ENCODE measurements at places on chromosomes 4 and X.

- no peaks in the 10 kb centered on the region for H3K36me3 ChIP-seq
- H3K27ac ChIP-seq = no peak overlapping the region
- no peak for DNase-seq
- peaks cover 7% of the 10 kb centered on the region for H3K27me3 ChIP-seq
Measured at GRCh38 chr4:104868533-104868932, 278.1 kb upstream of the TET2 start.

DNA sequence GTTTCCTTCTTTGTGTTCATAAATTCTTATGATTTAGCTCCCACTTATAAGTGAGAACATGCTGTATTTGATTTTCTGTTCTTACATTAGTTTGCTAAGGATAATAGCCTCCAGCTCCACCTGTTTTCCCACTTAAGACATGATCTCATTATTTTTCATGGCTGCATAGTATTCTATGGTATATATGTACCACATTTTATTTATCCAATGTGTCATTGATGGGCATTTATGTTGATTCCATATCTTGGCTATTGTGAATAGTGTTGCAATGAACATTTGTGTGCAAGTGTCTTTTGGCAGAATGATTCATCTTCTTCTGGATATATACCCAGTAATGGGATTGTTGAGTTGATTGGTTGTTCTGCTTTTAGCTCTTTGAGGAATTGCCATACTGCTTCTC, 1234.8 kb downstream of the ADGRL3 start:
- H3K27ac ChIP-seq = no peak overlapping the region
- no peak overlapping the region for H3K4me3 ChIP-seq
- peaks cover 9% of the 10 kb centered on the region for H3K36me3 ChIP-seq
- no peaks in the 10 kb centered on the region for H3K4me1 ChIP-seq
- no peaks in the 10 kb centered on the region for H3K27me3 ChIP-seq
- no peak for DNase-seq

- no peaks in the 10 kb centered on the region for H3K27me3 ChIP-seq
- DNase-seq = no peak
- H3K4me3 ChIP-seq = no peak overlapping the region
Measured at GRCh38 chr4:133929531-133930239, 271.9 kb downstream of the PABPC4L start.

DNA sequence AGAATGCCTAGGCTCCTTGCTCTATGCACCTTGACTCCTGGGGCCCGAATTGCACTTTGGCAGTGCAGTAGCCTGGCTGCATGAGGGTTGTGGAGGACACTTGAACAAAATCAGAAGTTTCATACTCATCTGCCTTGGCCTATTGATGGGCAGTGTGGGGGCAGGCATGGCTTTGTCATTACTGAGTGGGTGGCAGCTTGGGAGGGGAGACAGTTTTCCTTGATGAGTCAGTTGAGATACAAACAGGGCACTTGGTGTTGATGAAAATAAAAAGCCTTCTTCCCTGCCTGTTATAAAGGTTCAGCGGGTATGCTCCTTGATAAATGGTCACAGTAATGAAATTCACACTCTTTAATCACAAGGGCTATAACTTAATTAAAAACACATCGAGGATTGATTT, 126.8 kb upstream of the MAMLD1 start:
- no peak for DNase-seq
- no peak overlapping the region for H3K4me3 ChIP-seq
- peaks cover 8% of the 10 kb centered on the region for H3K27me3 ChIP-seq
- no peaks in the 10 kb centered on the region for H3K4me1 ChIP-seq
- H3K36me3 ChIP-seq = no peaks in the 10 kb centered on the region

DNA sequence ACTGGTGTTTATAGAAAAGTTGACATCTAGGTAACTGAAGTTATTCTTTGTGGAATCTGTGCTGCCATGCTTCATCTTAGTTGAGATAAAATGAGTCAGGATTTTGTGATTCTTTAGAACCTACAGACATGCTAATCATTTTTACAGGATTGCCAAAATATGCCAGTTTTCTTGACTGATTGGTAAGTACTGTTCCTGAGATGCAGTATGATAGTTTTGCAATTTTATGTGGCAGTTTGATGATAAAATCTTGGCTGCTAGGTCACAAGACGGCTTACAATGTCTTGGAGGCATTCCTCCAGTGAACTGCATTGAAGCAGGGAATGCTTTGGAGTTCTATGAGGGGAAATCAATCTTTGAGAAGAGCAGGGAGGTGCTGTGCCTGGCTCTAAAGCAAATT, 104.4 kb upstream of the ESX1 start:
- H3K4me1 ChIP-seq = no peaks in the 10 kb centered on the region
- H3K36me3 ChIP-seq = no peaks in the 10 kb centered on the region
- no peak overlapping the region for H3K4me3 ChIP-seq
- DNase-seq = no peak

DNA sequence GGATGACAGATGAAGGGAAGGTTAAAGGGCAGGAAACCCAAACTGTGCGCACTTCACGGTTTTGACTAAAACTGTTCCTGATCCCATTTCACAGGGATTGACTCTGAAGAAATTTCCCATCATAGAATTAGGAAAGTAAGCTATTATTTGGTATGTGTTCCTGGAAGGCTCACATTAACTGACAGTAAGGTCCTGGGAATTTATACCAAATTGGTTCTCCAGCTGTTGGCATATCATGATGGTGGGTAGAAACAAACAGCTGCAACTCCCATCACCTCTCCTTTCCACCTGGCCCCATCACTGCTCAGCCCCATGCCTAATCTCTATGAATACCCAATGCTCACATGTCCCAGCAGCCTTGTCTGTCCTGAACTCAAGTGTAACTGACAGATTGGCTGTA, 121.2 kb downstream of the GPC3 start:
- no peak for DNase-seq
- no peak overlapping the region for H3K27ac ChIP-seq
- H3K4me3 ChIP-seq = no peak overlapping the region
- no peaks in the 10 kb centered on the region for H3K36me3 ChIP-seq

- peaks cover 4% of the 10 kb centered on the region for H3K36me3 ChIP-seq
- H3K4me1 ChIP-seq = peaks cover 40% of the 10 kb centered on the region
- peak overlapping the region; percentile 62 for H3K27ac ChIP-seq
- H3K4me3 ChIP-seq = no peak overlapping the region
- H3K27me3 ChIP-seq = no peaks in the 10 kb centered on the region
- no peak for DNase-seq
Measured at GRCh38 chr4:726235-726787, 20.7 kb downstream of the PCGF3 start.

DNA sequence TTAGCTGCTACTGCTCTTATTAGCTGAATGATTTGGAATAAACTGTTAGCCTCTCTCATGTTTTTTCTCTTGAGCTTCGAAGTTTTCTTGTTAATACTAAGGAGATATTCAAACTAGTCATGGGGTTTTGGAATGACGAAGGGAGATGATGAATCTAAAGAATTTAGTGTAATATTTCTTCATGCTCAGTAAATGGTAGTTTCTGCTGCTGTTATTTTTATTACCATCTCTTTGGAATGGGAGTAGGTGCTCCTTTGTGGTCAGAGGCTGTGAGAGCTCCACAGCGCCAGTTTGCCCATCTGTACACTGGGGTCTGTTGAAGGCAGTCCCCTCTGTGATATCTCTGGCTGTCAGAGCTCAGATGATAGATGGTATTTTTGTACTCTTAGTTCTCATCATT, 33.7 kb downstream of the HTT start:
- no peak overlapping the region for H3K27ac ChIP-seq
- peaks cover 9% of the 10 kb centered on the region for H3K4me1 ChIP-seq
- no peak for DNase-seq
- peaks cover 14% of the 10 kb centered on the region for H3K36me3 ChIP-seq

GRCh38 chr4:147638942-147639341, 21.7 kb downstream of the TMEM184C start:
- H3K4me3 ChIP-seq = no peak overlapping the region
- peaks cover 18% of the 10 kb centered on the region for H3K4me1 ChIP-seq
- no peak overlapping the region for H3K27ac ChIP-seq
- peaks cover 25% of the 10 kb centered on the region for H3K36me3 ChIP-seq
- no peak for DNase-seq

DNA sequence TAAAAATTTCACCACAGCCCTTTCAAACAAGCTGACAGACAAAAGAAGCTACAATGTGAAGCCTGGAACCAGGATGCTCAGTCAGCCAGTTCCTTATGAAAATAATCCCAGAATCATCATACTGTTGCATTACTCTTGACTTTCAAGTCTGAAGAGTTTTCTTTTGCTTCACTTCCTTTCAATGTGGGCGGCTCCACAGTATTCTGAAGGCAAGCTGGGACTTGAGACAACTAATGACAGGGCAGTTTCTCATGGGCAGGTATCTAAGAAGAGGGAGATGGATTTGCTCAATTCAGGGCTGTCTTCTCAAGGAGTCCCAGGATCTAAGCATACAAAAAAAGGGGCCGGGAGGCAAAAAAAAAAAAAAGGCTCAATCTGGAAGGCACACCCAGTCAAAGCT, 173.4 kb downstream of the PAPSS1 start:
- no peaks in the 10 kb centered on the region for H3K27me3 ChIP-seq
- H3K27ac ChIP-seq = no peak overlapping the region
- DNase-seq = no peak

- H3K27ac ChIP-seq = no peak overlapping the region
- peak overlapping the region; percentile 91 for H3K4me3 ChIP-seq
- peaks cover 37% of the 10 kb centered on the region for H3K36me3 ChIP-seq
- no peaks in the 10 kb centered on the region for H3K27me3 ChIP-seq
- no peak for DNase-seq
- H3K4me1 ChIP-seq = peaks cover 53% of the 10 kb centered on the region
Measured at GRCh38 chrX:45762699-45763647, 562.3 kb upstream of the DIPK2B start.

DNA sequence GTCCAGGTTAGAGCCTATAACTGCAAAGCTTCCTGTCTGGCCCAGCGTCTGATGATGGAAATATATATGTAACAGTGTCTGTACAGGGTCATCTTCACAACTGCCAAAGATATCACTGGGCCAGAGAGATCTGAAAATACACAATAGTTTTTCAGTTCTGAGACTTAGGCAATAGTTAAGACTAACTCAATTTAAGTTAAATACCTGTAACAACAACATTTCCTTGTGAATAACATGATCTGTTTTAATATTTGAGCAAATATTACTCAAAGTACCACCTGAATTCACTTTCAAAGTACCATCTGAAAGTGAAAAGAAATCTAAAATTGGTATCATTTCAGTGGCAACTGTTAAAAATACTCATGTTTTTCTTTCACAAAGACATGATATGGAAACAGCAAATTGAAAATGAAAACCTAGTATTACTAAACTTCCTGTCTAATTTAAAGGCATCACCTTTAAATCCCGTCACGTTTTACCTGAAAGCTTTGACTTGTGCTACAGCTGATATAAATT, 9.6 kb downstream of the ZAR1 start:
- H3K27me3 ChIP-seq = no peaks in the 10 kb centered on the region
- H3K4me1 ChIP-seq = peaks cover 2% of the 10 kb centered on the region
- no peak for DNase-seq
- no peak overlapping the region for H3K4me3 ChIP-seq
- H3K36me3 ChIP-seq = peaks cover 13% of the 10 kb centered on the region
